ENCODE measurements at places on chromosomes 2 and 18.

GRCh38 chr2:127702395-127703009 lies 1.2 kb downstream of the SFT2D3 start:
- no peak for DNase-seq

- no peak for DNase-seq
These were observed 1.3 kb upstream of the GPC1 start for GRCh38 chr2:240433973-240434727.

GRCh38 chr2:241019441-241020139 lies 21.2 kb downstream of the SNED1 start:
- DNase-seq: no peak

DNA sequence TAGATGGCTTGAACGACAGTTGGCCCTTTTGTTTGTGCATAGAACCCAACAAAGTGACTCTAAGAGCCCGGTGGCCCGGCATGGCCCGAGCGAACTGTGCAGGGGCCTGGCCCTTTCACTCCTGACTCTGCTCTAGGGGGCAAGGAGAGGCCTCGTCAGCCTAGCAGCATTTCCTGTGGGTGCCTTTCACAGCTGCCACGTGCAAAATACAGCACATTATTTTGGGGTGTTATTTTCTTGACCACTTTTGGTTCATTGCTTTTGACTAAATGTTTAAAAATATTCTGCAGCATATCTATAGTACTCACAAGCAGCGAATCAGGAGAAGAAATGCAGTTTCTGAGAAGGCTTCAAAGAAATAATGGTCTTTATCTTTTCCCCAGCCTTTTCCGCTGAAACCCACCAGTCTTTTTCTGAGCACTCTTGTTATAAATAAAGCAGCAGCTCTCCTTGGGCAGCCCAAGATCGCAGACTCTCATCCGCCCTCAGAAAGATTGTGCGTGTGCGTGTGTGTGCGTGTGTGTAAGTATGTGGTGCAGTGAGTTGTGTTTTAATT lies 31.3 kb downstream of the DGKD start:
- DNase-seq: no peak

All from right renal cortex interstitium (tissue), 3 donors.